ENCODE measurements at places on chromosomes 3 and 15.

- no peak for DNase-seq
Measured at GRCh38 chr3:36743826-36744225, 20.5 kb downstream of the DCLK3 start.

DNA sequence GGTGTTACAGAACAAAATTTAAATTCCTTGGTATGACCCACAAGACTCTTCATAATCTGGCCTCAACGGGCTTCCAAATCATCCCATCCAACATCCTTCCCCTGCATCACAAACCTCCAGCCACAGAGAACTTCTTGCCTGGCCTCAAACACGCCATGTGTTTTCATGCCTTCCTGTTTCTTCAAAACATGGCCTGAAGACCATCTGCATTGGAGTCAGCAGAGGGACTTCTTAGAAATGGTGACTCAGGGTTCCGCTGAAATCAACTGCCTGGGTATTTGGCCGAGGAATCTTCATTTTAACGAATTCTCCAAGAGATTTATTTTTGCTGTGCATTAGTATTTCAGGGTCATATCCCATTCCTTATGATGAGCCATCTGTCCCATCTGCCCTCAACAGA is 138.1 kb upstream of the RAP2B start:
- DNase-seq: no peak

- DNase-seq: no peak
Measured at GRCh38 chr3:52108302-52109232, 45.7 kb downstream of the POC1A start.

- no peak for DNase-seq
Measured at GRCh38 chr3:67044955-67045354, 46.8 kb downstream of the KBTBD8 start.

DNA sequence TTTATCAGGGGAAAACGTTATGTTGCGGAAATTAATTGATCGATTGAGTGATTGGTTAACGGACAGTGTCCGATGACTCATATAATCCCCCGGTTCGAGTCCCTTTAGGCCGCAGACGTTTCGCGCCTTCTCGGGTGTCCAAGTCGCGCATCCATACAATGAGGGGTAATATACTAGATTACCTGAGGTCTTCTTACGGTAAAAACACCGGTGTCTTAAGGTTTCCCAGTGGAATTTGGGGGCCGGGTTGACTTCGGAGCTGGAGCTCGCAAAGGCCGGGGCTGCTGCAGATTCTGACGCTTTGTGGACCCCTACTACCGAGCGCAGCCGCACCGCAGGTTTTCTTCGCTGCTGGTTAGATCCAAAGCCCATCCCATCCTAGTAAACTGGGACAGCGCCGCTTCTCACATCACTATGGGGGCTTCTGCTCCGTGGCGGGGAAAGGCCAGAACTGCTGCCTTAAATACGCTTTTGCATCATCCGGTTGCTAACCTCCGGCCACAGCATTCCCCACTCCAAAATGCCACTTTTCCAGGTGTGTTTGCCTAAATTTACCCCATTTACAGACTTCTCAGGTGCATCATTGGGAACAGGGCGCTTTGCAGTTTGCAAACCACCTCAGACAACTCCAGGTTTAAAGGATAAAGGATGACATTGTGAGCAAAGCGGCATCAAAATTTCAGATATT is 858 bp upstream of the SACM1L start:
- DNase-seq: peak; percentile 9

DNA sequence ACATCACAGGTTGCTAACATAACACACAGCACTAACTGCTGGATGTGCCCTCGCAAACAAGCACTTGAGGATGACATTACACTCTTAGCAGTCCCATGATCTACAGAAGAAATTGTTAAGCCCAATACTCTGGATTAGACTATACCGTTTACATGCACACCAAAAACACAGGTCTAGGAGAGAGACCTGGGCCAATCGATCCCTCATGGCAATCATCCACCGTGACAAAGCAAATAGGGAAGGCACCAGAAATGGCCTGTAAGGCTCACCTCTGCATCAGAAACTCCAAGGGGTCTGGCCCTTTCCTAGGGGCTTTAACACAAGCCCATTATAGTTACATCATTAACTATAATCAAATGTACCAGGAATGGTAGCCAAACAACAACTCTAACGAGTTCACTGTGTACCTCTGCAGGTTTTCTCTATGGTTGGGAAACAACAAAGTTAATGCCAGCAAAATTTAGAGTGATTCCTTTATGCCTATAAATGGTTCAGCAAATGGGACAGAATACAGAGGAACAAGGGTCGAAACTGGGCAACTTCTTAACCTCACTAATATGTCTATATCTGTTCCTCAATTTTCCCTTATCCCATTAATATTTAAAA is 18.5 kb downstream of the TRANK1 start:
- no peak for DNase-seq

DNA sequence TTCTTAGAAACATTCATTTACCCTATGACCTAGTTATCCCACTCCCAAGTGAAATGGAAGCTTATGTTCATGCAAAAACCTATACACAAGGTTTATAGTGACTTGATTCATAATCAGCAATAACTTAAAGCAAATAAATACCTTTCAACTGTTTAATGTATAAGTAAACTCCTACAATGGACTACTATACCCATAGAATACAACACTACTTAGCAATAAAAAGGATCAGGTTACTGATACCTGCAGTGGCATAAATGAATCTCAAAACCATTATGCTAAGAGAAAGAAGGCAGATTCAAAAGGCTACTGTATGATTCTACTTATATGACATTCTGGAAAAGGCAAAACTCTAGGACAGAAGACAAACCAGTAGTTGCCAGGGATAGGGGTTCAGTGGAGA is 8.3 kb upstream of the POLR2M start:
- no peak for DNase-seq

GRCh38 chr3:116552246-116552645 is 107.0 kb upstream of the LSAMP start:
- DNase-seq: no peak

- no peak for DNase-seq
Measured at GRCh38 chr3:171606151-171606751, 146.0 kb upstream of the TNIK start.

DNA sequence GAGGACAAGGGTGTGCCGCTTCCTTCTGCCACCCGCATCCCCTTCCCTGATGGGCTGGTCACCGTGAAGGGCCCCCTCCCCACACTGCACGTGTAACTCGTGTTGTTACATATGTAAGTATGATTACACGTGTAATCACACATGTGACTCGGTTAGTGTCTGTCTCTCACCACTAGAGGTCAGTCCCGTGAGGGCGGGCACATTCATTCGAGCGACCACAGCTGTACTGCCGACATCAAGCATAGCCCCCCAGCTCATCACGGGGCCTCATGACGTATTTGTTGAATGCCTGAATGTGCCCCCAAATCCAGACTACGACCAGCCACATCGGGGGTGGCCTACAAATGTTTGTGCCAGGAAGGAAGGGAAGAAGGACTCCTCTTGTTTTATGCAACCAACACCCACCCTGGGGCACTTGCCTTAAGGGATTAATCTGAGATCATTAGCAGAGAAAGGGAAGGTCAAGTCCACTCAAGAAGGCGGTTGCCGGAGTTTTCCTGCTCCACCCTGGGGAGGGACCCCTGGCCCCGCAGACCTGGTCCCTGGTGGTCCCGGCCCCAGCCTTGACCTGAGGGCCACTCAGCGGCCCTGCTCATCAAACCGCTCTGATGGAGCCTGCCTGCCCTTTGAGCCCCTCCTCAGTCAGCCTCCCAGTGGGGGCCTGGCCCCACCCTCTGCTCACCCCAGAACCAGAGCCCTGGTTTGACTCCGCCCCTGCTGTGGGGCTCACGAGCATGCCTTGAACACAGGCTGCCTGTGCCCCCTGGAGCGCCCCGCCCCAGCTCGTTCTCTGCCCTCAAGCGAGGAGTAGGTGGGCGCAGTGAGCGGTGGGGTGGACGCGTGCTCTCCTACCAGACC is 52.8 kb downstream of the RGMA start:
- peak; percentile 20 for DNase-seq

DNA sequence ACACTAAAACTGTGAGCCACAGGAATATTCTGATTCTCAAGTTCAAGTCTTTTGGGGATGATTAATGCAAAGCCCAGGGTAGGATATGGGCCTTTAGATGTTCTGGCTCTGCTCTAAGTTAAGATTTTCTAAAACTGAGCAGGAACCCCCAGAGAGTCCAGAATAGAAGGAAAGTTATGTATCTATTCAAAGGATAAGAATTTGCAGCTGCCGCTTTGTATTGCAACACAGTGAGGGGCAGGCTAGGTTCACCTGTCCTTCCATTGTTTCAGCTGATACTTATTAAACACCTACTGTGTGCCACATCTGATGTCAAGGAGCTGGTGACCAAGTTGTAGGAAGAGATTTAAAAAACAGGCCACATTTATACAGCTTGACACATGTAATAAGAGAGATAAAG is 290.4 kb downstream of the MAGI1 start:
- DNase-seq: no peak
